Caco-2 (cell line): ENCODE measurements at places on chromosomes 4 and X. TPM values are rescaled to one million over a fixed set of nuclear protein-coding genes. Genes with fewer than 3 reads are reported as not detected.

The TEX13C gene
- total RNA-seq = not detected in 2 replicates

The PPEF2 gene
- not detected in 2 replicates for total RNA-seq

The CTAG2 gene
- not detected in 2 replicates for total RNA-seq

The HS6ST2 gene
- total RNA-seq = 33.7 and 34.9 TPM in 2 replicates

The TCEAL3 gene
- total RNA-seq = 2.7 and 3.3 TPM in 2 replicates

The RASSF6 gene
- 2.4 and 2.9 TPM in 2 replicates for total RNA-seq

The JAKMIP1 gene
- total RNA-seq = not detected in 2 replicates

The GATA1 gene
- total RNA-seq = not detected in 2 replicates

The CXorf51B gene
- total RNA-seq = not detected in 2 replicates

The GABRB1 gene
- 9.2 and 10.3 TPM in 2 replicates for total RNA-seq

The CENPI gene
- total RNA-seq = 19.8 and 21.1 TPM in 2 replicates

The DUSP21 gene
- not detected in 2 replicates for total RNA-seq

The ZFP42 gene
- total RNA-seq = 0.34 and 1.2 TPM in 2 replicates

The HSFX3 gene
- total RNA-seq = not detected in 2 replicates

The INPP4B gene
- total RNA-seq = 10.3 and 14.9 TPM in 2 replicates

DNA sequence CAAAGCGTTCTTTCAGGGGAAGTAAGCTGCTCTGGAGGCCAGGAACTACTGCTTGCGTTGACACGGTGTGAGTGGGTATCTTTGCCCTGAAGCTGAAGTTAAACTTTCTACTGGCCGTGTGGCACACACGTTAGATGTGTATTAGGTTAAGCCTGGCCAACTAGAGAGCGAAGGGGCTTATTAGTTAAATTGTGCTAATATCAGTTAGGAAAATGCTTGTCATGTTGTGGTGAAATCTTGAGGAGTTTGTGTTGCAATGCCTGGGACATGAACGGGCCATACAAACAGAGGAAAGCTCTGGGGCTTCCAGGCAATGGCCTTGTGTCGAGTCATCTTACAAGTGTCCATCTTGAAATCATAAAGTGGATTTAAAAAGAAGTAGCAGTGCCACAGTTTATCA, 62.6 kb downstream of the NSUN7 start:
- DNase-seq = no peak

DNA sequence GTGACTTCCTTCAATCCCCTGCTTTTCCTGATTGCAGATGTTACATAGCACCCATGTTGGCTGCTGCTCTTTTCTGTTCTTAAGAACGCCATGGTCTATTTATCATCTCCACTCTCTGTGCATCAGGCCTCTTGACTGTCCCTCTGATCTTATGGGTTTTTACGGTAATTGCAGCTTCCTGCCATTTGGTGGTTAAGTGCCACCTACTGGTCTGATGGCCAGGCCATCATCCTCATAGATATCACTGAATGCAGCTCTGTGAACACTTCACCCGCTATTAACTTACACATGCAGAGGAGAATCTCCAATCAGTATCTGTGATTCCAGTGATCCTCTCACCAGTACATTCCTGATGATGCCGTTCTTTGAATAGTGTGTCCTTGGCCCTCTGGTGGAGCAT, 382.4 kb downstream of the TRAM1L1 start:
- DNase-seq = no peak

GRCh38 chr4:86271057-86271456, 88.8 kb downstream of the MAPK10 start:
- no peak for DNase-seq

DNA sequence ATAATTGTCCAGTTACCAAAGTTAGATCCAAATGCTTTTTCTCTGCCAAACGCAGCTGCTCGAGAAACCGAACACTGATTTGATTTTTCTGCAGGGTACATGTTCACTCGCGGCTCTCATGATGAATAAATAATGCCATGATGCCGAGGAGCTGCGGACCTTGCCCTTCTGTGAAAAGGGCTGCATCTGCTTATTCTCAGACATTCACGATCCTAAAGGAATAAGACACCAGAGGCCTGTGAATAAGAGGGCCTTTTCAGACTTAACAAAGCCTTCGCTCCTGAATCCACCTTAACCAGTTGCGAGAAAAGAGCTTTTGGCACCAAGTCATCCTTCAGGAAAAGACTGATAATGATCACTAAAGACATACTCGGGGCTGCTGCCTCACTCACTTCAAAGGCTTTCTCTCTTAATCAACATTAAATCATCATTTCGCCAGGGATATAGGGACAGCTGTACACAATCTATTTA, 147.5 kb downstream of the FBXO8 start:
- no peak for DNase-seq

- no peak for DNase-seq
Measured at GRCh38 chr4:56271131-56271530, 116.2 kb downstream of the AASDH start.

GRCh38 chrX:46634577-46634976, 61.0 kb downstream of the CHST7 start:
- no peak for DNase-seq

GRCh38 chr4:120948382-120948781, 25.9 kb upstream of the PRDM5 start:
- DNase-seq = peak; percentile 55

- no peak for DNase-seq
Measured at GRCh38 chrX:153633048-153633447, 14.0 kb upstream of the DUSP9 start.

- DNase-seq = no peak
Measured at GRCh38 chr4:135724421-135724820, 1522.8 kb upstream of the PABPC4L start.

GRCh38 chrX:48677516-48677915, 6.1 kb upstream of the WAS start:
- DNase-seq = peak; percentile 32

DNA sequence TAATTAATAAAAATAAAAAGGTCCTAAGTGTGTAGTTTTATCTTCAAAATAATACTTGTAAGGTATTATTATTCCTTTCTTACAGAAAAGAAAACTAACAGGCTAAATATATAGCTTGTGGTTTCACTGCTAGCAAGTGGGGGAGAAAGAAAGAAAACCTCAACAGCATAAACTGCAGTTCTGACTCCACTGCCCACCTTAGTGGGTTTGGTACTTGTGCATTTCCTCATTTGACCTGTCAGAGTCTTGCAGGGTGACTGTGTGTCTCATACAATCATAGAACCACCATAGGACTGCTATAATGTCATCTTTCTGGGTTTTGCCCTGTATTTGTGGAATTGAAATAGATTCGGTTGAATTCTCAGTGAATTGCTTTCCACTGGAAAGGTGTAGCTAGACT, 94.7 kb upstream of the PUDP start:
- no peak for DNase-seq

GRCh38 chr4:38612646-38613414, 51.2 kb upstream of the KLF3 start:
- DNase-seq = no peak

GRCh38 chr4:164799410-164799809, 45.5 kb downstream of the SMIM31 start:
- DNase-seq = no peak

DNA sequence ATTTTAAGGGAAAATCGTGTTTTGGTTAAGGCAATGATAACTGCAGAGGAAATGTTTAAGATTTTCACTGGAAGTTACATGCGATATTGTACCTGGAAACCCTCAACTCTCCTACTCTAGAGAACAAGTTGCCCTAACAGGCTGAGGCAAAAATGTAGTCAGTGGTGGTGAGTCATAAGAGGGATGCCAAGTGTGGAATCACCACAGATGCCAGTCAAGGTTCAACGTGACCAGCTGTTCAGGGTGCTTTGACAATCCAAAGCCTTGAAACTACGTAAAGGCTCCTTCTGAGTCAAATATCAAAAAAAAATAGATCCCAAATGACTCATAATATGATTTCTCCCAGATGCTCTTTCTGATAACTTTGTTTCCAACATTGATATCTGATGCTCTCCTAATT, 77.9 kb upstream of the AFF2 start:
- no peak for DNase-seq

DNA sequence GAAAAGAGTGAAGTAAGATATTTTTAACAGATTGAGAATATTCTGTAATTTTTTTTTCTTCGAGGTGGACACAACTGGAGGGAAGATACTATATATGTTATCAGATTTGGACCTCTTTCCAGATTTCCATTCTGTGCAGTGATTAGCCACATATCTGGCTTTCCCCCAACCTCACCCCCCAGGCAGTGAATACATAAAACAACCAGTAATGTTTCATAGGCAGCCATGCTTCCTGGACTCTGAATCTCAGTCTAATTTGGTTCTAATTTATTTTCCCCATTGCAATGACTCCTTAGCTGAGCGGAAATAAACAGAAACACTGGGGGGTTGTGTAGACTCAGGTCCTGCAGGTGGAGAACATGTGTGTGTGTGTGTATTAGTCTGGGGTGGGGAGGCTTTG, 226.5 kb downstream of the FBXW7 start:
- DNase-seq = no peak

- DNase-seq = no peak
Measured at GRCh38 chr4:57672846-57673433, 562.8 kb upstream of the IGFBP7 start.

- DNase-seq = no peak
Measured at GRCh38 chrX:84469226-84469625, 33.0 kb downstream of the HDX start.

- no peak for DNase-seq
Measured at GRCh38 chr4:149715822-149716585, 99.6 kb downstream of the IQCM start.
